ENCODE measurements at places on chromosomes 4 and X.
A peak's percentile ranks its signal among the peaks of the same experiment; 100 is the strongest.

DNA sequence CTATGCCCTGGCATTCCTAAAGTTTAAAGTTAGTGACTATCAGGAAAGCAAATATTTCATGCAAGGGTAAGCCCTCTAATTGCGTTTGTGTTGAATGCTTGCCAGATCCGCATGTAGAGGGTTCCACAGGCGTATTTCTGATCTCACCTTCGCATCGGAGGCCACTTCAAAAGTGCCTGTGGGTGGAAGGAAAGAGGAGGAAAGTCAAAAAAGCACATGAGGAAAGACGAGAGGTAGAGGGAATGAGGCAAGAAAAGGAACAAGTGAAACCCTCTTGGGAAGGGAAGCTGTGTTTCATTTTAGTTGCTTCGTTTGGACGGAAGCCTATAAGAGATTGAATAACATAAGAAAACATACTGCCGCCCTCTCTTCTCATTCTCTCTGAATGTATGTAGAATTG, 628.8 kb downstream of the SPRY1 start:
- DNase-seq, result no peak

DNA sequence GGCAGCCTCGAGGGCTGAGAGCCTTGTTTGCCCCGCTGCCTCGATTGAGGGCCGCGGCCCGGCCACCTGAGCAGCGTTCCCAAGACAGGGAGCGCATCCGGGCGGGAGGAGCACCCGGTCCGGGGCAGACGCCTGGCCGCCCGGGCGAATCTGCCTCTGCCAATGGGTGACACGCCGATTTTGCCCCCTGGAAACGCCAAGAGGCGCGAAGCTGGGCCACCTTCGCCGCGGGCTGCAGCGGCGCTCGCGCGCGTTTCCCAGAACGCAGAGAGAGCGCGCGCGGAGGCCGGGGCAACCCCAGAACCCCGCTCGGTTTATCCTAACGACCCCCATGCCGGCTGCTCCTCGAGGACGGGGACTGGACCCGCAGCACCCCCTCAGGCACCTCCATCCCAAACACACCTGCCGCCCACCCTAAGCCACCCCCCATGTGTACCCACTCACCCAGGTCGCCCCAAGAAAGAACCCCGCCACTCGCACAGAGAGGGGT, 575 bp downstream of the MAP7D2 start:
- DNase-seq, result peak; percentile 21

DNA sequence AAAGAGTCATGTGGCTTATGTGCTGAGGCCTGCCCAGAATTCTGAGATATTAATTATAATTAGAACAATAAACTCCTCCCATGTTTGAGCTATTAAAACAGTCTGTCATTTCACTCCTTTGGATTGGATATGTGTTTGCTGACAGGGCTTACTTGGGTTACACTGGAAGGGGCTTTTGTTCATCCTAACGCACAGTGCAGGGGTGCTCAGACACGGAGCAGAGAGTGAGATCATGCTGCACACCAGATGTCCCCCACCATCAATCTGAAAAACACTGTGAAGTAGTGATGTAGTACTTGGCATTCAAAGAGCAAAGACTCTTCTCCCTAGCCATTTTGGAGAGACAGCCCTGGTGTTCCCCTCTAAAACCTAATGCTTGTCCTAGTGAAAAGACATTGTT, 24.1 kb upstream of the SMIM10L2A start:
- no peak for DNase-seq

DNA sequence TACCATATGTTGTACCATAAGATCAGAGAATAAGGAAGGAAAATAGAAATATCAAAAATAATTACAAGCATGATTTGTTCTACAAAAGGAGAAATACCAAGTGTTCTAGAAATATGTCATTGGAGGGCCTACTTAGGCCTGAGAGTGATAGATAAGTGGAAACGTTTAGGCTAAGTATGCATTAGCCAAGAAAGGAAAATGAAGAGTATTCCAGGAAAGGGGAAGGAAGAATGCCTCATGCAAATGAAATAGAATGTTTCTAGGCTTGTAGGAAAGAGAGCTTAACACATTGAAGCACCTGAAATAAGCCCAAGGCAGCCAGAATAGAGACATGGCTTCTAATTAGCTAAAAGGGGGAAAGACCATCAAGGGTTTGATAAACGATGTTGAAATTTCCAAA, 595.7 kb upstream of the ATOH1 start:
- DNase-seq, result no peak

- no peak for DNase-seq
Observed at GRCh38 chr4:24395937-24396336, 188.4 kb downstream of the DHX15 start.

Data from cerebellum (tissue), 4 donors.